HepG2 (cell line): ENCODE measurements at places on chromosomes 7 and 10.

- no peak overlapping the region for H3K4me3 ChIP-seq
- no peaks in the 10 kb centered on the region for H3K36me3 ChIP-seq
- DNase-seq = no peak
- H3K27me3 ChIP-seq = peaks cover 5% of the 10 kb centered on the region; the same call in 1 of the 2 replicates
- H3K27ac ChIP-seq = no peak overlapping the region
- H3K4me1 ChIP-seq = no peaks in the 10 kb centered on the region
Observed at GRCh38 chr10:71666639-71667386, 52.8 kb downstream of the C10orf105 start.

DNA sequence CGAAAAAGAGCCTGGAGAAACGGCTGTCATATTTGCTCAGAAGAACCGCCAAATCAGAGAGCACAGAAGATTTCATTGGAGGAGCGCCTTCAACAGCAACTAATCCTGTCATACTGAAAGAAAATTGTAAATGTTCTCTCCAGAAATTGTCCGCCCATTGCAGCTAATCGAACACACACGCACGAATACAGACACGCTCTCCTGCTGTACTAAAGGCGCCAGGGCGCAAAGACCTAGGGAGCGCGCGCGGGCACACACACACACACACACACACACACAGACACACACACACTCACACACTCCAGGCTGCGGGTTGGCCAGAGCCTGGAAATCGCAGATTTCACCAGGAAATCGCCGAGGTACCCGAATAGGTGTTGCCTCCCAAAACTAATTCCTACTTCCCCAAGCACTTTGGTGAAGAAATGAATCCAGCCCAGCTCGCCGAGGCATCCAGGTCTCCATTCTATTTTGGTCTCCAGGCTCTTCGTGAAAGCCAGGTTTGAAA is at the start of gene CHRM2:
CHRM2 (plus strand) TSS at position 157 of the 505 bp plus-strand sequence. CDS start 146,214 bp downstream, outside the sequence.
- H3K36me3 ChIP-seq = no peaks in the 10 kb centered on the region
- no peaks in the 10 kb centered on the region for H3K27me3 ChIP-seq
- DNase-seq = no peak
- H3K27ac ChIP-seq = no peak within 1 kb of the TSS
- H3K4me3 ChIP-seq = no peak within 1 kb of the TSS

DNA sequence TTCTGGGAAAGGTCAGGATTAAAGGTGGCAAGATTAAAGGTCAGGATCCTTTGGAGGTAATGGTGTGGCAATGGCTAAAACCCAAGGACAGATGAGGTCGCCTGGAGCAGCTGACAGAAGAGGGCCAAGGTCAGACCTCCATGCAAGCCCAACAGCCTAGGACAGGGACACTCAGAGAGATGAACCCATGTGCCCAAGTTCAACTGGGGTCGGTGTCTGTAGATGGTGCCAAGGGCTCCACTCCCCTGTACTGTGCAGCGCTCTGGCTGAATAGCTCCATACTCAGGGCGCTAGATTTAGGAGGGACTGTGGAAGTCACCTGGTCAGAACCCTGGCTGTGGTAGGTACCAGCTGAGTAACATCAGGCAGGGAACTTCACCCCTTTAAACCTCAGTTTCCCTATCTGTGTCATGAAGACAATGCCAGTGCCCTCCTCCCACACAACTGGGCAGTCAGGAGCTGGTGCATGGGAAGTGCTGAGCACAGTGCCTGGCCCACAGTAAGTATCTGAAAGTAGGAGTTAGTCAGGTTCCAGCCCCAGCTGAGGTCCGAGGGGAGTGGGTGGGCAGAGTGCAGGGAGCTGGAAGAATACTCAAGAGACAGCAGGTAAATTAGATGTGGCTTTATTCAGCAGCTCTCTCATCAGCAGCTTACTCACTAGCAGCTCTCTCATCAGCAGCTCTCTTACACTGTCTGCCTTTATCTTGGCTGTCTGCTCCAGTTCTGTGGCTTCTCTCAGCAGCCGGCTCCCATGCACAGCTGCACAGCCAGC is 327.1 kb downstream of the GLRX3 start:
- no peak overlapping the region for H3K4me3 ChIP-seq
- H3K36me3 ChIP-seq = no peaks in the 10 kb centered on the region
- no peaks in the 10 kb centered on the region for H3K4me1 ChIP-seq
- H3K27ac ChIP-seq = no peak overlapping the region
- DNase-seq = no peak

GRCh38 chr7:47893238-47893637 is 55.0 kb downstream of the PKD1L1 start:
- no peak overlapping the region for H3K27ac ChIP-seq
- no peak overlapping the region for H3K4me3 ChIP-seq
- H3K36me3 ChIP-seq = no peaks in the 10 kb centered on the region
- peak; percentile 13 for DNase-seq

DNA sequence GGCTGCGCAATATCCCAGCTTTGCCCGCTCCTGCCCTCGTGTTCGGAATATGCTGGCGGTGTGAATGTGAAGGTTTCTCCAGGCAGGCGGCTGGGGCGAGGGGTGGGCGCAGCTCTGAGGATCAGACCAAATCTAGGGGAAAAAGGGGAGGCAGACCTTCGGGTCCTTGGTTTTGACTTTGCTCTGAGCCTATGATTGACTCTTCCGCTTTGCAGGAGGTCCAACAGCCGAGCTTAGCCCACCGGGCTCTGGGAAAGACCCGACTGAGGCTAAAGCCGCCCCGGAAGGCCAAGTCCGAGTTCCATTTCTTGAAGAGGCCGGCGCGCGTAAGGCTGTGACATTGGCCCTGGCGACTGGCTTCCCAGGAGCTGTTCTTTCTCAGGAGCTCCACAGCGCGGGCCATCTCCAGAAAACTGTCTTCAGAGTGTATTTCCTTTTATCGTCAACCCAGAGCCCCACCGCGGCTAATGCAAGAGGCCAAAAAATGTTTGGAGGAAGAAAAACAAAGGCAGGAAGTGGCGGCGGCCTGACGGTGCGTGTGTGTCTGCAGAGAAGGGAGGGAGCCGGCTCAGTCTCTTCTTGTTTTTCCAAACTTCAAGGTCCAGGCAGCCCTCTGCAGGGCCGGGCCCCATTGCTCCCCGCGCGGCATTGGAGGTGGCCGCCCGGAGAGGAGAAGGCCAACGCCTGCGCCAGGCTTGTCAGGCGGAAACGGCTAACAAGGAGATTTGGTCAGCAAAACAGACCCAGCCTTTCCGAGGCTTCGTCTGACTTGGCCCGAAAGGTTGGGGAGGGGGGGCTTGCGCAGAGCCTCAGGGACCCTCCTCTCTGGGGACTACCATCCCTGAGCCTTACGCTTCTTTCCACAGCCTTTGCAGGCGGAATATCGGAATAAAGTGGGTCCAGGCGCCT is 3.6 kb upstream of the HOXA11 start:
- peaks cover 28% of the 10 kb centered on the region for H3K4me1 ChIP-seq
- H3K27me3 ChIP-seq = peaks cover 28% of the 10 kb centered on the region
- H3K36me3 ChIP-seq = no peaks in the 10 kb centered on the region
- no peak overlapping the region for H3K4me3 ChIP-seq

- no peaks in the 10 kb centered on the region for H3K27me3 ChIP-seq
- H3K27ac ChIP-seq = no peak overlapping the region
- H3K4me3 ChIP-seq = no peak overlapping the region
- DNase-seq = peak; percentile 77
- H3K36me3 ChIP-seq = peaks cover 47% of the 10 kb centered on the region
- no peaks in the 10 kb centered on the region for H3K4me1 ChIP-seq
Observed at GRCh38 chr10:70880077-70880534, 8.3 kb downstream of the PCBD1 start.

DNA sequence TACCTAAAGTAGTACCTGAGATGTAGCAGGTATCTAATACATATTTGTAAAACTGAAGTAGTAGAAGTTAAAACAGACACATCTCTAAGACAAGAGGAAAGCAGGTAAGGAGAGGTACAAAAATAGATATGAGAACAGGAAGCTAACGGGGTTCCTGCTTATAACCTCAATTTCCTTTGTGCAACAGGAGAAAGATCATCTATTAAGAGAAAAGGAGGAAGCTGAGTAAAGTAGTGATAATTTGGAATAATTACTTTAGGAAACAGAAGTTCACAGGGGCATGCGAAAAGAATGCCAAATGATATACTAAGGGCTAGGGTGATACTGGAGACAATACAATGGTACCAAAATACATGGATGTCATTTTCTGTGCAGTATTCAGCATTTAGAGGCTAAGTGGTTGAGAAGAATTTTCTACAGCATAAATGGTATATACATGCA is 108.7 kb downstream of the NRBF2 start:
- H3K4me3 ChIP-seq = no peak overlapping the region
- H3K27ac ChIP-seq = no peak overlapping the region
- no peaks in the 10 kb centered on the region for H3K27me3 ChIP-seq
- no peak for DNase-seq

- H3K4me1 ChIP-seq = peaks cover 33% of the 10 kb centered on the region
- H3K27ac ChIP-seq = no peak overlapping the region
- no peak overlapping the region for H3K4me3 ChIP-seq
- H3K27me3 ChIP-seq = no peaks in the 10 kb centered on the region
Observed at GRCh38 chr7:94957061-94957460, 49.7 kb downstream of the PPP1R9A start.

- no peaks in the 10 kb centered on the region for H3K36me3 ChIP-seq
- no peaks in the 10 kb centered on the region for H3K4me1 ChIP-seq
- no peak overlapping the region for H3K27ac ChIP-seq
- no peak overlapping the region for H3K4me3 ChIP-seq
- no peak for DNase-seq
Observed at GRCh38 chr7:157671358-157672255, 334.8 kb downstream of the DNAJB6 start.

DNA sequence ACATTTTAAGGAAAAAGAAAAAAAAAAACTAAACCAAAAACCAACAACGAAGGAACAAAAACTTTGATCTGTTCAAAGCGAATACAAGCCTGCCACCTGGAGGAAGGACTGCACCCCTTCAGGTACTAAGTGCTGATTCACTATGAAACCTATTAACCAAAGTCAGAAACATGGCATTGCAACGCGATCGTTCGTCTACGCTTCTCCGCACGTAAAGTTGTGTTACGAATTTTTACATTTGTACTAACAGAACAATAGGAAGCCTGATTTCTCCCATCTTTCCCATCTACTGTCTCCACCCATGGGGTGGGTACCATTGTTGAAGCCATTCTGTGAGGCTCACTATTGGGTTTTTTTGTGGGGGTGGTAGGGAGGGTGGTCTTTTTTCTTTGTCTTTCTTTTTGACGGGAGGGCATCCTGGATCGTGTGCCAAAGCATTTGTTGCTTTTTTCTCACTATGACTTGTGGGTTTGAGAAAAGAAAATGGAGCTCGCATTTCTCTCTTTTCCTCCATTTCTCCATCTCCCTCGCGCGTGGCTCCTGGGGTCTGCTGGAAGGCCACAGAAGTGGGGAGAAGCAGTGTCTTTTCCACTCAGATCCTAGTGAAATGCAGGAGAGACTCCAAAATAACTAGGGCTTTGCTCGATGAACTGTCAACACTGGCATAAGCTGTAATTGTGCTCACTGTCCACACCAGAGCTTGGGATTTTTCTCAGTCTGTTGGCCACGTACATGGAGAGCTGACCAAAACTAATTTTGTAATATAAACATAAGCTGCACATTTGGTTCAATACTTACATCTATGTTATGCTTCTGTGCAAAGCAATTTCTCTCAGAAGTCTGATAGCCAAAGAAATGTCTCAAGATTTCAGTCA is 100.9 kb upstream of the YAE1 start:
- peaks cover 9% of the 10 kb centered on the region; the same call in 2 of the 3 replicates for H3K27me3 ChIP-seq
- peaks cover 9% of the 10 kb centered on the region for H3K4me1 ChIP-seq
- H3K36me3 ChIP-seq = no peaks in the 10 kb centered on the region
- H3K27ac ChIP-seq = no peak overlapping the region
- DNase-seq = peak; percentile 62

DNA sequence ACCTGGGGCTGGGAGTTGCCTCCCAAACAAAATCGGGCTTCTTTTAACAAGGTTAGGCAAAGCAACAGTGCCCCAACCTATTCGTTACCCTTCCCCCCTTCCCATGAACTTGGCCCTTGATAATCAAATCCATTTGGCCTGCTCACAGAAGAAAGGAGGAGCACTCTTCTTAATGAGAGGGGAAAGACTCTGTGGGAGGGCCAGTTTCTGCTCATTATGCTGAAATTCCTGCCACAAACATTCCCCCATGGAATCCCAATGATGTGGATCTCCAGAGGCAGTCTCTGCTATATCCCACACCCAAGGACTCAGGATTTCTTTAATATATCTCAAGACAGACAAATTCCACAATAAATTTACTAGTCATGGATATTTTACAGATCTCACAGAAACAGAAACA is 43.0 kb downstream of the LSM5 start:
- H3K27me3 ChIP-seq = no peaks in the 10 kb centered on the region
- DNase-seq = no peak
- H3K4me3 ChIP-seq = no peak overlapping the region
- H3K36me3 ChIP-seq = no peaks in the 10 kb centered on the region
- no peak overlapping the region for H3K27ac ChIP-seq

DNA sequence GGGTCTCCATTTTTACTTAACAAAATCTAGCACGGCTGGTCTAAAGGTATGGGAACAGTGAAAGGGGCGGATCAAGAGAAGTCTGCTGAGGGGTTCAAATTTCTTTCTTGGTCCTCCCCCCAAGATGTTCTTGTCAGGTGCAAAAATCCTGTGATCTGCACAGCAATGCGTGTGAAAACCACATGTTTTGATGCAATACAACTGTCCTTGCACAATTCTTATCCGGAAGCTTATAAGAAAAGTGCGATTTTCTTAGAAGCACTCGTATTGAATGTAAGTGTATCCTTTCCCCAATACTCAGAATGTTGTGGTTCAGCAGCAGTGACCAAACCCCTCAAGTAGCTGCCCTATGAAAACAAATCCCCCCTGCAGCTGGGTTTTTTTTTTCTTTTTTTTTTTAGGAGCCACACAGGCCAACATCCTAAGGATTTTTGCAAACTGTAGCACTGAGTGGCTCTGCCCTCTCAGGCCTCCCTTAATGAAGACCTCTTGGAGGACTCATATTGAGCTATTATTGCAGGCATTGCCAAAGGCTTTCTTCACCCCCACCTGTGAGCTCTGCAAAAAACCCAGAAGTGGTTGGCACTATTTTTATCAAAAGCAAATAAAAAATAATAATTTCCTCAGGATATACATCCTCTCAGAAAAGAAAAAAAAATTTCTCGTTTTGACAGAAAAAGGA is 151.9 kb upstream of the ITGB1 start:
- peaks cover 21% of the 10 kb centered on the region for H3K27me3 ChIP-seq
- H3K4me3 ChIP-seq = no peak overlapping the region
- no peak for DNase-seq
- H3K4me1 ChIP-seq = no peaks in the 10 kb centered on the region

DNA sequence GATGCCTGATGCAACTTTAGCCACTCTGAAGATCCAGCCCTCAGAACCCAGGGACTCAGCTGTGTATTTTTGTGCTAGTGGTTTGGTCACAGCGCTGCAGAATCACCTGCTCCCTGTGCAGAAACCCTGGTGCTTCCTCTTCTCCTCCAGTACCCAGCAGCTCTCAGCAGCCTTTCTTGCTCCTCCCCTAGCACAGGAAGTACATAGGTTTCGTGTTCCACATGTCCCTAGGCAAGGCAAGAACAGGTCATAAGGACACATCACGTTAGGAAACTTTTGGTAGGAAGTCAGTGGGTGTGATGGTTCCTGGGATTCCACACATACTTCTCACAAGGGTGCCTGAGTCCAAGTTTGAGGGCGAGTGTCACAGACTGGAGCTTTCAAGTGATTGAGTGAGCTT is 167.9 kb upstream of the PRSS1 start:
- H3K4me3 ChIP-seq = no peak overlapping the region
- H3K27ac ChIP-seq = no peak overlapping the region
- 0 out of 3 replicates have a peak, but pooled peaks cover 5% of the 10 kb centered on the region for H3K27me3 ChIP-seq
- DNase-seq = no peak
- H3K36me3 ChIP-seq = no peaks in the 10 kb centered on the region

GRCh38 chr10:59852670-59853069 is 53.7 kb downstream of the CCDC6 start:
- no peak overlapping the region for H3K27ac ChIP-seq
- H3K4me1 ChIP-seq = no peaks in the 10 kb centered on the region
- no peak overlapping the region for H3K4me3 ChIP-seq
- DNase-seq = no peak
- peaks cover 27% of the 10 kb centered on the region; the same call in 2 of the 3 replicates for H3K36me3 ChIP-seq
